Effector CD8-positive, alpha-beta T cell (primary cell): ENCODE measurements at places on chromosomes 12 and 14.

DNA sequence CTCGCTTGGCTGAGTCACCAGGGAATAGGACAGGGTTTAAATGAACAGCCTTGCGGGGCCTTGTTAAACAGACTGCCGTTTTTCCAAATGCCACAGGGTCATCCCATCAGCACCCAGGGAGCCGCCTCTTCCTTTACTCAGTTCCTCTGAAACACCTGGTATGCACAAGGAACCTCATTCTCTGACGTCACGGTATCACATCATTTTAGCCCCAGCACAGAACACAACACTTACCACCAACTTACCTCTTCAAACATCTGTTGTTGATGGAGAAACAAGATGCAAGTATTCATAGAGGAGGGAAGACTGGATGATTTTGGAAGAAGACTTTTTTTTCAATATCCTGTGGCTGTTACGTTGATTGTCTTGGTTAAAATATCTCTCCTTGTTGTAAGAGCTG, 535.3 kb upstream of the TMEM132C start:
- no peak for DNase-seq

- DNase-seq: no peak
Observed at GRCh38 chr12:111180426-111181142, 188.3 kb downstream of the PHETA1 start.

GRCh38 chr14:101033446-101034165, 130.1 kb upstream of the RTL1 start:
- no peak for DNase-seq

GRCh38 chr12:53674977-53675700, 744 bp downstream of the ATP5MC2 start:
- DNase-seq: no peak

DNA sequence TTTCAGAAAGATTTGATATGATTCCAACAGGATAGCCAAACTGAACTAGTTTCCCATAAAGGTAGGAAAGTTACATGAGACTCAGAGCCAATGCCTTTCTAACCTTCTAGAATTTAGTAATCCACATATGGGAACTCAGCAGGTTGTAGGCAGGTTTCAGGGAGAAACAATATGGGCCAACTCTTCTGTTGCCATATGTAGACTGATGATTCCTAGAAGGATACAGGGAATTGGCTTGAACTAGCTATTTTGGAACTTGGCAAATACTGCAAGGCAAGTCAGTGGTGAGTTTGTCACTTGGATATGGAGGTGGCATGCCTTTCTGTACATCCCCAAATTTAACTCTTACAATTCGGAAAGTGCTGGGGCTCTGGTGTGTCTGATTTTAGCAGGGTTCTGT, 15.5 kb downstream of the SUDS3 start:
- DNase-seq: no peak

GRCh38 chr12:78698747-78699146, 165.8 kb upstream of the SYT1 start:
- DNase-seq: no peak

DNA sequence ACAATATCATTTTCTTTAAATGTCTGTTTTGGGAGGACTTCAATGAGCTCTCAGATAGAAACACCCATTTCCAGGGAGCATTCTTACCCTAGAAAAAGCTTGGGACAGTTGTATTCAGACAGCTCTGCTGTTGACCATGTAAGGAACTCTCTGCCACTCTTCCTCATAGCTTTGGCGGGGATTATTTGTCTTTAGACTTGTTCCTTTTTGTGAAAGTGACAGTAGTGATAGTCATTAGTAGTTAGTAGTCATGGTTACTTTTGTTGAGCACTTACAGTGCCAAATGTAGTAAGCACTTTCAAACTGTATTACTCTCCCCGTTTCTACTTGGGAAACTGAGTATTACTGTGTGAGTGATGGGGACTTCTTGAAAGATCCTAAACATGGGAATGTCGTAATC, 167.3 kb downstream of the RGS6 start:
- no peak for DNase-seq

DNA sequence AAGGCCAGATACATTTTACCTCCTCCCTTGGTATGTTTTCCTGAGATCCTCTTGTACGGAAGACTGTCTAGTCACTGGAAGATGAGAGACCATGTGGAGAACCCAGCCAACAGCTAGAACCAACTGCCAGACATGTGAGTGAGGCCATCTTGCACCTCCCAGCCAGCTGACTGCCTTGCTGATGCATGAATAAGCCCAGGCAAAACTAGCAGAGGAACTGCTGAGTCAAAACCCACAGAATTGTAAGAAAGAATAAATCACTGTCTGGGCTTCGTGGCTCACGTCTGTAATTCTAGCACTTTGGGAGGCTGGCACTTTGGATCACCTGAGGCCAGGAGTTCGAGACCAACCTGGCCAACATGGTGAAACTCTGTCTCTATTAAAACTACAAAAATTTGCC, 160.0 kb downstream of the TPH2 start:
- no peak for DNase-seq

GRCh38 chr14:31270196-31270772, 62.7 kb upstream of the HECTD1 start:
- DNase-seq: no peak

DNA sequence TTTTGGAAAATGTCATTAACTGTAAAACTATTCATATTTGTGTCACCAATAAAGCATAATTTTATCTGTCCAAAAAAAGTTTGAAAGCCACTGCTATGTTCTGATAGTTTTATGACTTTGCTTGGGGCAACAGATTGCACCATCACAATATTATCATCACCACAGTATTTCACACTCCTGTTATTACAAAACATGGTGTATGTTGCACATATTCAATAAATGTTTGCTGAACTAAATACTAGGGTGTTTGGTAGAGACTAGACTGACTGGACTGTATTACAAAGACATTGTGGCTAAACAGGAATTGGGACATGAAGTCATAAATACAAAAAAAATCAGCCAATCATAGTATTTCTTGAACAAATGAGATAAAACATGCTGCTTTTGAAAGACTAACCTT, 55.1 kb downstream of the PAWR start:
- no peak for DNase-seq

DNA sequence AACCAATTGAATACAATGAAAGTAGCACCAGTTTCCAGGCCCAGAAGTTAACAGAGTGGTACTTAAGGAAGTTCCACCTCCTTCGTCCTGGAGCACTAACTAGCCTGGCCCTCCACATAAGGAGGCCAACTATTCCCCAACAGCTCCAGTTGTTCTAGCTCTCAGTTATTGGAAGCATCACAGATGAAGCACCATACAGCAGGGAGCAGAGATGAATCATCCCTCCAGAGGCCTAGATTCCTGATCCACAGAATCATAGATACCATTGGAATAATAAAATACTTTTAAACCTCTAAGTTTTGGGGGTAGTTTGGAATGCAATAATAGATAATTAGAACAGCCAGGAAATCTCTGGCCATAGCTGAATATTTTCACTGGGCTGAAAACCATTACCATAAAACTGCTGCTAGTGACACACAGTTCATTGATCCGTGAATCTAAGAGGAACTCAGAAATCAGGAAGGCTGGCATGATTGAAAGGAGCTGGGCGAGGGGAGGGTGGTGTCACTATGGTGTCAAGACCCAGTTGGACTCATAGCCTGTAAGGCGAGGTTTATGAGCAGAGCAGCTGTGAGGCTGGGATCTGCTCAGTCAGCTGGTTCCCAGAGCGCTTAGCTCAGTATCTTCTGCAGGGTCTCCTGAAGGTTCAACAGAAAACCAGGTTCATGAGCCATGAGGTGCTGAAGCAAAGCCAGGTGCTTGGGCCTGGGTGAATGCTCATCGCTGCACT, 371.4 kb upstream of the TMTC1 start:
- no peak for DNase-seq

DNA sequence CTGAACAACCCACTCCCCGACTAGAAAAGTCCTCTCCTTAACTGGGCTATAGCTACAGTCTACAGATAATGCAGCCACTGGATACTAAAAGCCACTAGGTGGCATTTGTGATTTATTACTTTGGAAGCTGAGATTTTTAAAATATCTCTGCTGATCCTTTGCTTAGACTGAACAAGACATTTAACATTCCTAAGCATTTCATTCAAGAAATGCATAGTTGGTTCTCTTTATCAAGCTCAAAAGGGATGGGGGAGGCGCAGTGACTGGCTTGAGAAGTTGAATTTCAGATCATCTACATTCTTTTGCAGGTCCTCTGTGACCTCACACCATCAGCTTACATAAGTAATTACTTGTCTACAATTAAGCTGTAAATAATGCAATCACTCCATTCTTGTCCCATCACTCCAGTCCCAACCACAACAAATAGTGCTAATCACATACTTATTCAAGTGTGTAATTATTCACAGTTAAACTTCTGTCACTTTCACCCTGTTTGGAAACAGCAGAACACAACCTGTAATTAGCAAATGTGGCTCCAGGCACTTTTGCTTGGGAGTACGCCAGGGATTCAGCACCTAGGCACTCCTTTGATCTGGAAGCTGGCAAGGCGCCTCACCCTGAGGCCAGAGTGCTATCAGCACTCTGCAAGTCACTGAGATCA, 203.6 kb downstream of the NOVA1 start:
- DNase-seq: no peak

- no peak for DNase-seq
Observed at GRCh38 chr12:104226672-104227071, 11.1 kb downstream of the TXNRD1 start.

DNA sequence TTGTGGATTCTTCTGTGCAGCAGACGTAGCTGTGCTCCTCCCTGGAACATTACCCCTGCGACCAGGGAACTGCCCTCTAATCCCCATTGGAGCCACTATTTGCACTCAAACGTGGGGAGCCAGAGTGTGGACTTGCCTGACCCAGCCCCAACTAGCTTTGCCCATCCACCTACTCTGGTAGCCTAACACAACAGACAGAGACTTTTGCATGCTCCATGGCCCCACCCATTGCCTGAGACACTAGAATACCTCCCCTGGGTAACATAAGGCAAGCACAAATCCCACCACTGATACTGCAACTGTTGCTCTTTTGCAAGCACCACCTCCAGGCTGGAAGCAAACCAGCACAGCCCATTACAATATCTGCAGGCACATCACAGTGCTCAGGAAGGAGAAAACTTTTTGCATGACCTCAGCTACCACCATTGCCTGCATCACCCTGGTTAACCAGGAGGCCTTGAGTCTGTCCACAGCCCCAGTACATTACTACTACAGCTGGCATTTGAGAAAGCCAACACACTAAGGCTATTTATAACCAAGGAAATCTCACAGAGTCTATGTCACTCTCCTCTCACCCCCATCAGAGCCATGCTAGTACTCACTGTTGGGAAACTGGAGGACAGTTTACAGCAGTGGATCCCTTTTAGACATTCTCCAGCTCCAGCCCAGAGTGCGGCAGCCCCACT, 15.0 kb downstream of the CEP128 start:
- no peak for DNase-seq

DNA sequence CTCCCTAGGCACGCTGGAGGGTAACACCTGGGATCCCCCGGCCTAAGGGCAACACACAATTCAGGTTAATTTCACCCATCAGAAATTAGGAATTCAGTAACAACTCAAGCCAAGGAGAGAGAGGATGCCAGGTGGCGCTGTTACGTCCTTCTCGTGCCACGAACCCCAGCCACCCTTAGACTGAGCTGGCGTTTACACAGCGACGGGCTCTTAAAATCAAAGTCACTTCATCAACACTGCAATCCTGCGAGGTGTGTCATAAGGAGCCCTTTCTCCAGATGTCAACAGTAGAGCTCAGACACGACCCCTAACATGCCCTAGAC, 110.6 kb upstream of the TMEM132D start:
- DNase-seq: no peak

DNA sequence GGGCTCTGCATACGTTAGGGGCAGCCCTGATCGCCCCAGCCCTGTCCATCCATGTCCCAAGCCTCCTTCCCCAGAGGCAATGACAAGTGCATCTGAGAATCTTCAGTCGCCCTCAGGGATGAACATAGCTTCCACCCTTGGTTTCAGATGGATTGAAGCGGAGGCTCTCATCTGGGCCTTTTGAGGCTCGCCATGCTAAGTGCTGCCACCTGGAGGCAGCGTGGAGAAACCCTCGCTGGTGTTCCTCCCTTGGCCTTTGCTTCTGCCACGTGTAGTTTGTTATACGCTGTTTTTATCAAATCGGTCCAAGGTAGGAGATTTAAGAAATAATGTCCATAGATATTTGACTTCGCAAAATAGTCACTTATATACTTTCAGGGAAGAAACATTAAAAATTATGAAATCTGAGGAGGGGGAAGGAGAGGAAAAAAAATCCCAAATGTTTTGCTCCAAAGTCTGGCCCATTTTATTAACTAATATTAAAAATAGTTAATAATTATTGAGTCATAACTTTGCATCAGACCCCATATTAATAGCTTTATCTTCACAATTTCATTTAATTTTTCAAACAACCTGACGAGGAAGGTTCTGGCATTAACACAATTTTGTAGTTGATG, 28.8 kb upstream of the LRRC10 start:
- peak; percentile 31 for DNase-seq

DNA sequence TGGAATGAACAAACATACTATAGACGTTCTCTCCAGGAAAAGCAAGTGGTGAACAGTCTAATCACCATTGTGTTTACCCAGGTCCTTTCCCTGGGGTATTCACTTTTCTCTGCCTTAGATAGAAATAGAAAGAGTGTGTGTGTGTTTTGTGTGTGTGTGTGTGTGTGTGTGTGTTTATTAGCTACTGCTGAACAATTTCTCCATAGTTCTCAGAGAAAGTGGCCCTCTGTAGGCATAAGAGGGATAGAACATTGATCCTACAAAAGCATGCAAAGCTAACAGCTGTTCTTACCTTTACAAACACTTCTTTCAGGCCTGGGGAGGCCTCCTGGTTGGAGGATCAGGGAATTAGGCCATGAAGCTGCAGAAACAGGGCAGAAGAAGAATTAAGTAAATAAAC, 665.7 kb upstream of the TBX3 start:
- DNase-seq: no peak

DNA sequence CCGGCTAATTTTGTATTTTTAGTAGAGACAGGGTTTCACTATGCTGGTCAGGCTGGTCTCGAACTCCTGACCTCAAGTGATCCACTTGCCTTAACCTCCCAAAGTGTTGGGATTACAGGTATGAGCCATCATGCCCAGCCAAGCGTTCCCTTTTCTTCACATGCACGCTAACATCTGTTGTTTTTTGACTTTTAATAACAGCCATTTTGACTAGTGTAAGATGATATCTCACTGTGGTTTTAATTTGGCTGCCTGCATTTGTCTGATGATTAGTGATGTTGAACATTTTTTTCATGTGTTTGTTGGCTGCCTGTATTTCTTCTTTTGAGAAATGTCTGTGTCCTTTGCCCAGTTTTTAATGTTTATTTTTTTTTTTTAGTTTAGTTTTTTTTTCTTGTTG, 10.2 kb upstream of the YARS2 start:
- DNase-seq: no peak
